ENCODE measurements at places on chromosomes 7 and 10.

GRCh38 chr7:51023547-51023946 is 240.9 kb upstream of the GRB10 start:
- DNase-seq = no peak

GRCh38 chr10:128416231-128416630 is 290.0 kb upstream of the MKI67 start:
- no peak for DNase-seq

DNA sequence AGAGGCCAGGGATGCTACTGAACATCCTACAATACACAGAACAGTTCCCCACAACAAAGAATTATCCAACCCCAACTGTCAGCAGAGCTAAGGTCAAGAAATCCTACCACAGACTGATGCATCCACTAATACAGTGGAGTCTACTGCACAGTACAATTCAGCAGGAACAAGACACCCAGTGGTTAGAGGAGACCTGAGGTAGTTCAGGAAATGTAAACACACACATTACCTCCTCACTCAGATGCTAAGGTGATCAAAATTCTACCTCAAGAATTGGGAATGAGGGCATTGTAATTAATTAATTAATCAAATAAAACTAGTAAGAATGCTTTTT is 91.4 kb downstream of the ZFAND4 start:
- DNase-seq = no peak

DNA sequence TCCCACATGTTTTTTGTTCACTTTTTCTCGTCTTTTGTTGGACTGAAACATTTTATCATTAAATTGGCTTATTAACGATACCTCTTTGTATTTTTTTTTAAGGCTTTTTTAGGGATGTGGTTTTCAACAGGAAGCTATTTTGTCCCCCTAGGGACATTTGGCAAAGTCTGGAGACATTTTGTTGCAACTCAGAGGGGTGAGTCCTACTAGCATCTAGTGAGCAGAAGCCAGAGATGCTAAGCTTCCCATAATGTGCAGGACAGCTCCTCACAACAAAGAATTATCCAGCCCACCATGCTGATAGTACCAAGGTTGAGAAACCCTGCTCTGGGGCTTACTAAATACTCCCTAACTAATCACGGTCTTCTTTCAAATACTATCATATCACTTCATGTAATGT is 63.2 kb downstream of the ATE1 start:
- no peak for DNase-seq

All from activated CD4-positive, CD25-positive, alpha-beta regulatory T cell treated with anti-CD3 and anti-CD28 coated beads, Interleukin-2, amount 50 U/mL, for 72 hours (primary cell).